Stimulated activated CD4-positive, alpha-beta T cell treated with anti-CD3 and anti-CD28 coated beads, Interleukin-1b, Interleukin-23, amount 100 ng/mL, for 24 hours (primary cell): ENCODE measurements at places on chromosomes 13 and 19.

DNA sequence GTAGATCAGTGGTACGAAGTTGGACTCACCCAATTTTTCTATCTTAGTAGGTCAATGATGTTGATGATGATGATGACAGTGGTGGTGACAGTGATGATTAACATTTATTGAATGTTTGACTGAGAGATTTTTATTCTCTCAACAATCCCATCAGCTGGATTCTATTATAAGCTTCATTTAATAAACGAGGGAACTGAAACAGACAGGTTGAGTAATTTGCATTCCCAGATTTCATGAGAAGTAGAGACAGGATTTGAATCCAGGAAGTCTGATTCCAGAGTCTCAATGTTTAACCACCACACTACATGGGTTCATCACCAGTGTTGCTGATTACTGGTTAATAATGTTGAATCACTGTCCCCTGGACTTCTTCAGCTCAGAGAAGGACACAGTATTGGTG is 168.9 kb downstream of the FLT1 start:
- DNase-seq: no peak

- DNase-seq: no peak
Measured at GRCh38 chr19:53389571-53389970, 5.4 kb upstream of the ZNF765 start.

GRCh38 chr19:3509566-3509989 is 3.5 kb downstream of the FZR1 start:
- no peak for DNase-seq

- no peak for DNase-seq
Measured at GRCh38 chr19:15114153-15114540, 6.9 kb downstream of the SYDE1 start.

GRCh38 chr19:1540365-1540925 is 16.6 kb downstream of the PLK5 start:
- DNase-seq: no peak

DNA sequence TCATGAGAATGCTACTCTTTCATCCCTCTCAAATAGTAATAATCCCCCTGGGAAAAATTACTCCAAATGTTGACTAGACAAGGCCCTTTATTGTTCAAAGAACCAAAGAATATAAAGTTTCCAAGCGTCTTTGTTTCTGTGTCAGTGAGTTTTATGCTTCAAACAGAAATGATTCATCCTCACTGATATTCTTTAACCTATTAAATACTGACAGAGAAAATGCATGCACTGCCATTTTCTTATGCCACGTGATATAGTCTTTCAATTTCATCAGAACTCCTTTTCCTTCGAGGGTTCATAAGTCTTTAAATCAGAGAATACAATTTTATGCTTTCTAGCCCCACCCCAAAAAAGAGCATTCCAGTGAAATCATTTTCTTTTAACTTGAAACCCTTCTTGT is 211.6 kb downstream of the SHISA2 start:
- no peak for DNase-seq

DNA sequence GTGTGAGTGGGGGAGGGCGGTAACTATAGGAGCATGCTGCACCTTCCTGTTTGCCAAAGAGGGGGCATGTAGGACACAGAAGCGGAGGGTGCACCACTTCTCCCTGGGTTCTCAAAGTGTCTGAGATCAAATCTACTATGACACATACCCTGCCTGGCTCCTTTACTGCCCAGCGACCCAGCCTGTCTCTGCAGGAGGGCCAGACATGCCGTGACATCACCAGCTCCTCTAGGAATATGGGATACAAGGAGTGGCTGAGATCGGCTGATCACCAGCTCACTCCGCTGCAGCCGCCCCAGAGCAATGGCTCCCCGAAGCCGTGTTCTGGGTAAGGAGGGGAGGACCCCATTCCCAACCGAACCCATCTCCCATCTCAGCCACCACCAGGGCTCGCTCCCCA is 16.4 kb upstream of the IGFL1 start:
- no peak for DNase-seq

DNA sequence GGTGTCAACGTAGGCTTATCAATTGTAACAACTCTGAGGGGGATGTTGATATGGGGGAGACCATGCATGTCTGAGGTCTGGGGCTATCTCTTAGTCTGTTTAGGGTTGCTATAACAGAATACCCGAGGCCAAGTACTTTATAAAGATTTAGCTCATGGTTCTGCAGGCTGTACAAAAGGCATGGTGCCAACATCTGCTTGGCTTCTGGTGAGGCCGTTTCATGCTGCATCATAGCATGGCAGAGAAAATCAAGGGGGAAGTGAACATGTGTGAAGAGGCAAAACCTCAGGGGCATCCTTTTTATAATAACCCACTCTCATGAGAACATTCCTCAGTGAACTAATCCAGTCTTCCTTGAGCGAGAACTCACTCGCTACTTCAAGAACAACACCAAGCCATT is 353.8 kb downstream of the ENOX1 start:
- DNase-seq: no peak

DNA sequence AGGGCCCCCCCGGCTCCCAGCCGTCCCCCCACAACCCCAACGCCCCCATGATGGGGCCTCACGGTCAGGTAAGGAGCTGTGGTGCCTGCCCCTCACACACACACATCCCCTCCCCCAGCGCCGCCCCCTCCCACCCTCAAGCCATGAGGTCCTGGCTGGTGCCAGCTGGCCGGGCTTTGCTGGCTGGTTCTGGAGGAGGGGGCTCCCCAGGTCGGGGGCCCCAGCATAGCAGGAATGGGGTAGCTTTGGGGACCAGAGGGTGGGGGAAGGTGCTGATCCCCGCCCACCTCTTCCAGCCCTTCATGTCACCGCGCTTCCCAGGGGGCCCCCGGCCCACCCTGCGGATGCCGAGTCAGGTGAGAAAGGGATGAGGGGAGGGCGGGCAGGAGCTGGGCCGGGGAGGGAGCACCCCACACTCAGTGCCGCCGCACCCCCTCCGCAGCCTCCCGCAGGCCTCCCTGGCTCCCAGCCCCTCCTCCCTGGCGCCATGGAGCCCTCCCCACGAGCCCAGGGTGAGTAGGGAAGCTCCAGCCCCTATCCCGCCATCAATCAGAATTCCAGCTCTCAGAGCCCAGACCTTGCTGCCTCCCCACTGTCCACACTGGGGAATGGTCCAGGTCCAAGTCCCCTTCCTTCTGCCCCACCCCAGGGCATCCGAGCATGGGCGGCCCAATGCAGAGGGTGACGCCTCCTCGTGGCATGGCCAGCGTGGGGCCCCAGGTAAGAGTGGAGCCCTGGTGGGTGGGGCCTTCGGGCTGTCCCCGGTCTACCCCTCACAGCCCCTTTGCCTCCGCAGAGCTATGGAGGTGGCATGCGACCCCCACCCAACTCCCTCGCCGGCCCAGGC is 6.4 kb downstream of the ISYNA1 start:
- DNase-seq: no peak

GRCh38 chr19:58571575-58571947 is 1.6 kb downstream of the MZF1 start:
- no peak for DNase-seq
